CD4-positive, alpha-beta T cell treated with Interleukin-2 at 100 ng/mL for 4 hours (primary cell): ENCODE measurements at places on chromosomes 5 and 9.

GRCh38 chr5:145924849-145925248 is 11.5 kb upstream of the SH3RF2 start:
- DNase-seq = no peak

DNA sequence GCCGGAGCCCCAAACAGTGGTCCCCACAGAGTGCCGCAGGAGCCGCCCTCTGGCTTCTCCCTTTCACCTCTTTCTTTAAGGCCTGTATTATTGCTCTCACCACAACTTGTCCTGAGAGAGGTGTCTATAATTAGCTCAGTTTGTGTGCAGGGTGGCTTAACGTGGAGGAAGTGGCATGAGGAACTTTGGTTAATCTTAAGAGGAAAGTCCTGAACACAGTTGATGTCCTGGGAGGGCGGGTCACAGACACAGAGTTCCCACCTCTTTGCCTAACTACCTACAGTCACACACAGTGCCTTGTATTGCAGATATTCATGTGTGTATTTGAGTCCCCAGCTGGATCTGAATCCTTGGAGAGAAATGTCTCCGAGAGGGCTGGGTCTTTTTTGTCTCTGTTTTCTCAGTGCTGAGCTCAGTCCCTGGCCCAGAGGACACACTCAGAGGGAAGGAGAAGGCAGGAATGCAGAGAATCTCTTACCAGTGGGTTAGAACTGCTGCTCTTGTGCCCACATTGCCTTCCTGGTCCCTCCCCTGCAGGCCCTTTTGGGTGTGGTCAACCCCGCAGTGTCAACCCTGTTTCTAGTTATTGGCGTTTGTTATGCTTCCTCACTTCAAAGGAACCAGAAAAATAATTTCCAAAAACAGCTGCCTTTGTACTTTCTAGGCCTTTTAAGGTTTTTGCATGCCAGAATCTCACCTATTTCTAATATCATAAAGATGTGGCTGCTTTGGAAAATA is 392.5 kb downstream of the KDM4C start:
- peak; percentile 30 for DNase-seq

GRCh38 chr5:143716881-143717280 is 95.1 kb upstream of the HMHB1 start:
- DNase-seq = no peak

GRCh38 chr5:10675177-10675700 is 85.8 kb downstream of the DAP start:
- no peak for DNase-seq

DNA sequence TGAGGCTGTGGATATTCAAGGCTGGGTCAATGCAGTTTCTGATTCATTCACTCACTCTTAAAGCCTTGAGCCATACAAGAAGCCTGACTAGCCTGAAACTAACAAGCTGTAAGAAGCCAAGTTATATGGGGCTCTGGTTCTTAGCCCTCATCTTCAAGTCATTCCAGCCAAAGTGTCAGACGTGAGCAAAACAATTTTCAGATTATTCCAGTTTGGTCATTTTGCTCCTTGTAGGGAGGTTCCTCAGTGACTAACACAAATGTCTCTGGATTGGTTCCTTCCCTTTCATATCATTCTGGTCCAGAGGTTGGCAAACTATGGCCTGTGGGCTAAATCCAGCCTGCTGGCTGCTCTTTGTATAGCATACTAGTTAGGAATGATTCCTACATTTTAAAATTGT is 12.5 kb upstream of the SHOC1 start:
- no peak for DNase-seq

DNA sequence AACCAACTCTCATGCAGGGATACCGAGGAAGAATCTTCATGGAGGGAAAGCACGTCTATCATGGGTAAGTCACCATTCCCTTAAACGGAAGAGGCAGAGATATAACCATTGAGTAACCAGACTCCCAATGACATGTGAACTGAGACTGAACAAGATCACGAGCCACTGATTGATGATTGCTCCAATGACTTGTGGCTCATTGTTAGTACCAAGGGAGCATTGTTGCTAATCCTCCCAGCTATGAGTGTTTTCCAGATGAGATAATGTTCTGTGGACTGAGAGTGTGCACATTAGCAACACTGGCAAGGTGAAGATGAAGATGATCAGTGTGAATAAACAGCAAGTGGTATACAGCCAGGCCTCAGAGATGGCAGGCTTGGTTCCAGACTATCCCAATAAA is 219.2 kb upstream of the MAP3K1 start:
- DNase-seq = no peak

DNA sequence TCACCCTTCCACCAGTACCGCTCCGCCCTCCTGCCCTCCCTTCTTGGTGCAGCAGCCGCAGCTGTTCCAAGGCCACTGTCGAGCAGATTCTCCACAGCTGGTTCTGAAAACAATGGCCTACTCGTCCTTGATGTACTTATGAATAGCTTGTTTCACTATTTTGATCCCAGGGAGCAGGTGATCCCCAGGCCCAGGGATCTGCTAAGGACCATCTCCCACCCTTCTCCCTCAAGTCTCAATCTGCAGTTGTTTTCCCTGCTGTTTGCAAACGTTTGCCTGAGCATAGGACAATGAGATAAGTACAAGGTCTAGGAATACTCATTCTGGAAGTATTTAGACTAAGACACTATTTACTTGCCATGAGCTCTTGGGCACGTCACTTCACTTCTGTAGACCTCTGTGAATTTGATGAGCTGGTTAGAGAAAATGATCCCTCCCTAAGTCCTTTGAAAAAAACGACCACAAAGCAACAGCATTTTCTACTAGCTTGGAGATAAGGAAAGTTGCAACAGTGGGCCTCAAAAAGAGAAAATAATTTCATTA is 1.8 kb downstream of the LURAP1L start:
- DNase-seq = no peak

DNA sequence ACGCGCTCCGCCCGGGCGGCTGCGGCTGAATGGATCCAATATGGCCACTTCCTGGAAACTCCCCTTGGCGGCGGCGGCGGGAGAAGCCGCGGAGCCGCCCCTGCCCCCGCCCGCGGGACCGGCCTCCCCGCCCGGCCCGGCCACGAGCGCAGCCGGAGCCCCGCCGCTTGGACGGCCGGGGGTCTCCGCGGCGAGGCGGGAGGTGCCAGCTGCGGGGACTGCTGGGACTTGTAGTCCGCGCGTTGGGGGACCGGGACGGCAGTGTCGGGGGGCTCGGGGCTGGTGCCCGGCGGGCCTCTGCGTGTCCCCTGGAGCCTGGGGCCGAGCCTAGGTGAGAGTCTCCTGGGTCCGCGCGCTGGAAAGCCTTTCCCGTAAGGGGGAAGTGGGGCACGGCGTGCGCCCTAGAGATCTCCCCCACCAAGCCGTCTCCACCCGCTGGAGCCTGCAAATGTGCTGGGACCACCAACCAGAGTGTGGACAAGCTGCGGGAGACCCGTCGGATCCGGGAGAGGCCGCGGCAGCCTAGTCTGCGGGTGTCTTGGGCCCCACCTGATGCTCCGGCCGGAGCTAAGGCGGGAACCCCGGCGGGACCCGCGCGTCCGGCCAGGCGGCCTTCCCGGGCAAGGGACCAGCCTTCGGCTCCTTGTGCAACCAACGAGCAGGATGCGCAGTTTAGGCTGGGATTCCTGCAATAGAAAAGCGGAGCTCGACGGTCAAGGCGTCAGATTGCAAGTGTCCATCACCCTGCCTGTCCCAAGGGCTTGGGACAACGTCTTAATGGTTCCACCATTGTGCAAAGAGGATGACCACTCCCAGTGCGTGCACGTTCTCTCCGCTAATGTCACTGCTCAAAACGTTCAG is at the start of gene SEPTIN8:
Gene SEPTIN8, minus strand, starts transcription at position 31 of the 861 bp plus-strand sequence. CDS start 102 bp downstream, outside the sequence.
- DNase-seq = peak; percentile 32

- DNase-seq = no peak
Measured at GRCh38 chr5:102922111-102922720, 167.1 kb downstream of the PAM start.

DNA sequence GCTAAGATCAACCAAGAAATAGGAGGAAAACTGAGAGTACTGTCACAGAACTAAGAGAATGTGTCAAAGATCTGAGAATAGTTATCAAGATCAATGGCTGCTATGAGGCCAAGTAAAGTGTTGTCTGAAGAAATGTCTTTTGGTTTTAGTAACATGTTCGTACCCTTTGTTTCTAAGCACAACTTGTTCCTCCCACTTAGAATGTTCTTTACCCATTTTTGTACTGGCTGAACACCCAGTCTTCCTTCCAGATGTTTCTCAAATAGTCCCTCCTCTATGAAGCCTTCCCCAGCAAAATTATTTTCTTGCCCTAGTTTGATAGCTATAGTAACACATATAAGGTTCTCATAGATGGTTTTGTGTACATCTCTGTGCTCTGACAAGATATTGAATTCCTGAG is 191.5 kb downstream of the WDR70 start:
- no peak for DNase-seq

DNA sequence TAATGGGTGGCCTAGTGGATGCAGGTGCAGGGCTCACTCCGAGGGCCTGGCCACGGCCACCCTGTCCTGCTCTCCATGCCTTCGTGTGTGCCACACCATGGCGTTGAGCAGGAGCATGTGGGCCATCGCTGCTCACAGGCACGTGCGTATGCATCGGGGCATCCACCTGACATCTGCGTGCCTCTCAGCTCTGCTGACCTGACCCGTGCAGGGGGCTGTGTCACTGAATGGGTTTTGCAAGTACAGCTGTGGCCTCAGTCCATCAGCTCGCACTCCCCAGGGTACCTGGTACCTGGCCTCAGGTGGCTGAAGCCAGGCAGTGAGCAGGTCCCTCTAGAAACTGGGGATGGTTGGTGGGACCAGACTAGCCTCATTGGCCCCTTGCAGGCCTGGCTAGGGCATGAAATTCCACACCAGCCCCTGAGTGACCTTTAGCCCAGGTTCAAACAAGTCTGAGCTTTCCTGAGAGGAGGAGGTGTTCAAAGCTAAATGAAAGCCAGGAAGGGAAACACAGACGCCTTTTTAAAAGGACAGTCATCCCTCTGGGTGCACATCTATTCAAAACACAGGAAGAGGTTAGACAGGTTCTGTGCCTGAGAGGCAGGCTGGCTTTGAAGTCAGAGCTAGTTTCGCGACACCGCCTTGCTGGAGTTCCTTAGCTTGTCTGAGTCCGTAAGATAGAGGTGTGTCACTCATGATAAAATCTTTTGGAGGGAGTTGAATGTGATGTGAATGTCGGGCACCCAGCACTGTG is 74.0 kb downstream of the MACROH2A1 start:
- DNase-seq = peak; percentile 30

- no peak for DNase-seq
Measured at GRCh38 chr9:22010866-22011625, 1.9 kb upstream of the CDKN2B start.

DNA sequence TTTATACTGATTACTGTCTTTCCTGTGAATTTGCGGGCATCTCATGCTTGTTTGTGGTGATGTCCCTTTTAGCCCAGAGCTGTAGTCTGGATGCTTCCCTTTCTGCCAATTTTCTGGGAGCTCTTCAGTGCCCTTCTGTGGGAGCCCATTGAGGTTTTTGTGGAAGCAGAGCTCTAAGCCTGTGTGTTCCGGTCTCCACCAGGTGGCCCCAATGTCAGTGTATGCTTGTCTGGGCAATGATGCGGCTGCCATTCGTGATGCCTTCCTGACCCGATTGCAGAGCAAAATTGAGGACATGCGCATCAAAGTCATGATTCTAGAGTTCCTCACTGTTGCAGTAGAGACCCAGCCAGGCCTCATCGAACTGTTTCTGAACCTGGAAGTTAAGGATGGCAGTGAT is 35.1 kb downstream of the SH3GLB2 start:
- no peak for DNase-seq

DNA sequence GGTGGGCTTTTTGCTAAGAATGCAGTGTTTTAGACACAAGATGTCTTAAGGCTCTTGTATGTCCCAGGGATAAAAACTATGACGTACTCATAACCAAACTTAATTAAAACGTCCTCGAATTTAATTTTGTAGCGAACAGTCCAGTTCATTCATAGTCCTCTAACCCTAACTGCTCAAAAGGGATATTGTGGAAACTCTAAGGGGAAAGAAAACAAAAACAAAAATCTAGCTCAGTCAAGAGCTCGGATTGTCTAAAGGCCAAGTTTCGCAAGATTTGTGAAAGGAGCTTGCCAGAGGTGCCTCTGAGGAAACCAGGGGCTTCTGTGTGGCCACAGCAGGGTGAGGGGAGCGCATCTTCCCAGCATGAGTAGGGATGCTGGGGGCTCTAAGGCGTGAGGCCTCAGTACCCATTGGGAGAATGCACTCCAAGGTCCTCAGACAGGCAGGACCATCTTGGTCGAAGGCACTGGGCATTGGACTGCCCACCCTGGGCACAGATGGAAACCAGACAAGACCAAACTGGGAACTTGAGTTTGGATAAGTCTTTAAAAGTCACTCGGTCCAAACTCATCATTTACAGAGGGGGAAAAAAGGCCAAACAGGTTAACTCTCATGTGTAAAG is 71.8 kb downstream of the PRRT1B start:
- DNase-seq = no peak

GRCh38 chr9:16215353-16215680 is 655.2 kb downstream of the BNC2 start:
- DNase-seq = no peak

DNA sequence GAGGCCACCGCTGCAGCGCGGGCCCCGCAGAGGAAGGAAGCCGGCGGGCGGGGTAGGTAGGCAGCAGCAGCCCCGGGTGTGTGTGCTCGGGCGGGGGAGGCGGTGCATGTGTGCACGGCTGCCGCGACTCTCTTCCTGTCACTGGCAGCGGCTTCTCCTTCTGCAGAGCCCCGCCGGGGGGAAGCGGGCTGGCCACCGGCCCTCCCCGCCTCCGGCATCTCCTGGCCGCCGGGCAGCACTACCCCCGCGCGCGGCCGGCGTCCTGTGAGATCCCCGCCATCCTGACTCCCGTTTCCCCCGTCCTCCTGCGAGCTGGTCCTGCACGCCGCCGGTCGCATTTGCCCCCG is 315 bp downstream of the PIK3R1 start:
- no peak for DNase-seq

DNA sequence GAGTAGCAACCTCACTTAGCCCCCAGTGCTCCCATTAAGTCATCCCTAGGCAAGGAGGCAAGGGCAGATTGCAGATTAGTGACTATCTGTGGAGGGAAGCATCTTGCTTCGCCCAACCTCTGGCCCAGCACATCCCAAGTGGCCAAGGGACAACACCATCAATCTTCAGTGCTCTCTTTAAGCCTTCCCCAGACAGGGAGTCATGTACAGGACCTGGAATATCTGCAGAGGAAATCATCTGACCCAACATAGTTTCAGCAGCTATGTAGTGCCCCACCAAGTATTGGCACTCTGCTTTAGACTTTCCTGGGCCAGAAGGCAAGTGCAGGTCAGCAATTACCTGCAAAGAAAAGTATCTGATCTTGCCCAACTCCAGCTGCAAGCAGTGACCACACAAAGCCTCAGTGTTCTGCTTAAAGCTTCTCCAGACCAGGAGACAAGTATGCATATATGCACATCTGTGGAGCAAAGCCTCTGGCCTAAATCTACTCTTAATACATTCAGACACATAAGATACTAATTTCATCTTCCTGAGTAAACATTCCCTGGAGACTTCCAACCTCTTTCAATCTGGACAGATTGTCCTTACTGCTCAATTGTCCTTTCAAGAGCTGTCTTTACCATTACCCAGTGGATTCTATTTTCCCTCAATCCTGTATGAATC is 224.8 kb upstream of the VLDLR start:
- DNase-seq = no peak

- no peak for DNase-seq
Measured at GRCh38 chr9:20466328-20467008, 155.8 kb downstream of the MLLT3 start.

GRCh38 chr9:134222018-134222573 is 57.7 kb upstream of the RNU6ATAC start:
- DNase-seq = no peak
